Non-pigmented ciliary epithelial cell (primary cell): ENCODE measurements at places on chromosomes 3 and 15.

DNA sequence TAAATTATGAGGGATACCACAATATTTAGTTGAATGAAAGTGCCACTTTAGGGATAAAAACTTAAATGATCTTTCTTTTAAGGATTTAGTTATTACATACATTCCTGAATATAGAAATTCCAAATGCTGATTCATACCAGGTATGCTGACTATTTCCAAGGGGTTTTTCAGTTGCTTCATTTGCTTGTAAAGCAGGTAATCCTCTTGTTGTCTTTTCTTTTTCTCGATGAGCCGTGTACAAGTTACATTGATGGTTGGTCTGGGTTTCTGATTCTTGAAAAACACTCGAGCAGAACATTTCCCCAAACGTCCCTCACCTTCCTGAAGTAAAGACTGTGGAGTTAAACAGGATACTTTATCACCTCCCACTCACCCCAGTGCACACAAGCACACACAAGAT lies 21.7 kb downstream of the RARRES1 start:
- DNase-seq: no peak

- DNase-seq: no peak
Observed at GRCh38 chr3:137349557-137350348, 392.0 kb downstream of the IL20RB start.

- DNase-seq: no peak
Observed at GRCh38 chr3:32499585-32499984, 3.1 kb downstream of the CMTM6 start.

DNA sequence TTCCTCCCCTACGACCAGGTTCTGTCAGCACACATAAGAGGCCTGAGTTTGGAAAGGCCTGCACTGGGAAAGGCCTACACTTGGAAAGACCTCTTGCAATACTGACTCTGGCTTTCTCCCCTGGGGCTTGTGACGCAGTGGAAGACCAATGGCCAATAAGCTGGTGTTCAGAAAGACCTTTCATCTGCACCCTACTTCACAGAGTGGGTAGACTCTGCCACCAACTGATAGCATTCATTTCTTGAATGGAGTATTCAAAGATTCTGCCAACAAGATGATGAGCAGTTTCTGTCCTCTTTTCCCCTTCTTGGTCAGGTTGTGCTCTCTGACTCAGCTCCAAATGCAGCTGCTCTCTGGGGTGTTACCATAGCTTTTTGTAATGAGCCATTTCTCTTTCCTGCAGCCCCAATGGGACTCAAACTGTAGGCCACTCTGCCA lies 48.8 kb downstream of the TIPARP start:
- no peak for DNase-seq

DNA sequence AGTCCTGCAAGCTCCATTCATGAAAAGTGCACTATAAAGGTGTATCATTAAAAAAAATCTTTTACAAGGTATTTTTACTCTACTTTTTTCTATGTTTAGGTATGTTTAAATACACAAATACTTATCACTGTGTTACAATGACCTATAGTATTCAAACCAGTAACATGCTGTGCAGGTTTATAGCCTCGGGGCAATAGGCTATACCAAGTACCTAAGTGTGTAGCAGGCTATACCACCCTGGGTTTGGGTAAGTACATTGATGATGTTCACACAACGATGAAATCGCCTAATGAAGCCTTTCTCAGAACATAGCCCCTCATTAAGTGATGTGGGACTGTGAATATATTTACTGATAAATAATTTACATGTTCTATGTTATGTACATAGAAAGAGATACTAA lies 104.6 kb downstream of the ATP1B3 start:
- DNase-seq: no peak

DNA sequence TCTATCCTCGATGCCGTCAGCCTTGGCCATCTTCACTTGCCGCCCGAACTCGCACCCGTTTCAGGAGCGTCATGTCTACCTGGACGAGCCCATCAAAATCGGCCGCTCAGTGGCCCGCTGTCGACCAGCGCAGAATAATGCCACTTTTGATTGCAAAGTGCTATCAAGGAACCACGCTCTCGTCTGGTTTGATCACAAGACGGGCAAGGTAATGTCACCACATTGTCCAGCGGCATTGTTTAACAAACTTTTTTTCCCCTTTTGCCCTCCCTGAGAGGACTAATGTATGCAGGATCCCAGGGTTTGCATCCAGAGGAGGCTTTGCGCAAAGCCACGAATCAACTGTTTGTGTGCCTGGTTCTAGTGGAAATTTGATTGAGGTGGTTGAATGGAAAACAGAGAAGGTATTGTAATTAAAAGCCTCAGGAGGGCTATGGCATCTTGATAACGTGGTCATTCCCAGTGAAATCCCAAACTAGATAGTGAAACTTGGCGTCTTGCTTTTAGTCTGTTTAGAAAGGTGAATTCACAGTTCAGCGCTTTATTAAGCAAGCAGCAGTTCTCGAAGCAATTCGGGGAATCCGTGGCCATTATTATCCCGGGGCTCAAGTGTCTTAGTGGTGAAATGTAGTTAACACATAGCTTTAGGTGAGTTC lies 1.7 kb downstream of the SLMAP start:
- DNase-seq: no peak

- no peak for DNase-seq
Observed at GRCh38 chr15:74901612-74902063, 5.0 kb downstream of the FAM219B start.

DNA sequence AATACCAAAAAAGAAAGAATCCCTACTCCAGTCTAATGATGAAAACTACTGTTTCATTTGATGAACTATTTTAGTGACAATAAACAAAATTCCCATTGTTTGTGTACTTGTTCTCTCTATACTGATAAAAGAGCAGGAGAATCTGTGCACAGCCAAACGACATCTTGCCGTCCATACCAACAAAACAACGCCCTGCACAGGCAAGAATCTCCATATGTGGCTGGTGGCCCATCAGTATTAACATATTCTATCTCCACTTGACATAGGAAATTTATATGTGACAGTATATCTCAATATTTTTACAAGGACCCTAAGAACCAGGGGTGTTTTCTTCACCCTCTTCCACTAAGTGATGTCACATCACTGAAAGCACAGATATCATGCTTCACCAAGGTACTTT lies 279.5 kb downstream of the ULK4 start:
- no peak for DNase-seq

DNA sequence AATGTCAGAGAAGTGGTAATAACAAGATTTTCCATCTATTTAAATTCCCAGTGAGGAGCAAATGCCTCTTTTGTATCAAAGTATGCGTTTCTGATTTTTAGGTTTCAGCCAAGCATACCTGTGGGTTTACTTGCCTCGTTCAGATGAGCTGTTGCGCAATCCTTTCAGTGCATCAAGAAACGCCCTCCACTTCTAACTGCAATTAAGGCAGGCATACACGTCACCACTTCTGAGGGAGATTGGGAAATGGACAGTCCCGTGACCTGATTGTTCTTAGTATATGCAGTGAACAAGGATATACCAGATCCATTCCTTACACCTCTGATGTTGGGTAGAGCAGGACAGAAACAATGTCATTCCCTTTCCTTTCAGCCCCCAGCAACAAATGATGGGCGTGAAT lies 219.0 kb downstream of the ITPR1 start:
- DNase-seq: no peak

DNA sequence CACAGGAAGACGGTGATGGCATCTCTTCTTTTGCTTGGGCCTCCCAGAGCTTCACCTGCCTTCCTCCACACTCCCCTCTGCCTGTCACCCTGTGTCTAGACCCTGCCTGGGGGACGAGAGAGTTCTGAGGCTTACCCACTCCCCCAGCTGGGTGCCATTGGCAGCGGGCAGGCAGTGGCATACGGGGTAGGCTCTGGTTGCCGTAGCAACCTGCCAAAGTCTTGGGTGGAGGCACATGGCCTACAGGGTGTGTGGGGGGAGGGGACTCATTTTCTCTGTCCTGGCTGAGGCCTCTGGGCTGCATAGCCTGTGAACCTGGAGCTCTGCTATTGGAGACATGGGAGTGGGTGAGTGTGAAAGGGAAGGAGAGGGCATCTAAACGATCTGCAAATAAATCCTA lies 4.4 kb downstream of the INSYN1 start:
- DNase-seq: no peak

GRCh38 chr15:73001840-73002239 lies 50.4 kb upstream of the NEO1 start:
- DNase-seq: no peak

DNA sequence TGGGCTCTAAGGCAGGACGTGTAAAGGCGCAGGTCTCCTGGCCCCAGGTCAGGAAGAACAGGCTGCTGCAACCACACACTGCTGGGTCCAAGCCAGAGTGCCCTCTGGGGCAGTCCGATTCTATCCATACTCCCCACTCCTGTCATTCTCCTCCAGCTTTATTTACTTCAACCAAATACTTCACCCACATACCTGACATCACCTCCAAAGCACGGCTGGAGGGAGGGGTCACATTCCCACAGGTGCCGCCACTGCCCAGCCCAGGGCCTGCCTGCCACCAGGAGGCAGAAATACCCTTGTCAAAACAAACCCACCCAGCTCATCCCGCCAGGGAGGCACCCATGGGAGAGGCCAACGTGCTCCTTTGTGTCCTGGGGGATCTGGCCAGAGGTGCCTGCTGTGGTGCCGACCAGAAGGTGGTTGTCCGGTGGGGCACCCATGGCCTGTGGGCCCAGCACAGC lies 100.4 kb downstream of the DAPK2 start:
- DNase-seq: no peak

- DNase-seq: no peak
Observed at GRCh38 chr3:53155760-53156159, 5.2 kb upstream of the PRKCD start.

GRCh38 chr3:45817831-45818522 lies 21.6 kb upstream of the SLC6A20 start:
- peak; percentile 92 for DNase-seq

GRCh38 chr3:11631820-11632219 lies 11.9 kb downstream of the VGLL4 start:
- no peak for DNase-seq

DNA sequence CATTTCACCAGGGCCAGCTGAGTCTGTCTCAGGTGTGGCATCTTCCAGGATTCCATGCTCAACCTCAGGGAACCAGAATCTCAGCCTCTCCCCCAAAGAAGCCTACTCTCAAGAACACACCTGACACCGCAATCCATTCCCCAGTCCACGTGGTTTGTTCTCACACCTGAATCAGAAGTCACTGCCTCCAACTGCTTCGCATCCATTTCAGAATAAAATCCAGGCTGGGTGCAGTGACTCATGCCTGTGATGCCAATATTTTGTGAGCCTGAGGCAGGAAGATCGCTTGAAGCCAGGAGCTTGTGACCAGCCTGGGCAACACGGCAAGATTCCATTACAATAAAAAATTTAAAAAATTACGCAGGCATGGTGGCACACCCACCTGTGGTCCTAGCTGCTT lies 212.2 kb downstream of the FOXP1 start:
- DNase-seq: no peak

DNA sequence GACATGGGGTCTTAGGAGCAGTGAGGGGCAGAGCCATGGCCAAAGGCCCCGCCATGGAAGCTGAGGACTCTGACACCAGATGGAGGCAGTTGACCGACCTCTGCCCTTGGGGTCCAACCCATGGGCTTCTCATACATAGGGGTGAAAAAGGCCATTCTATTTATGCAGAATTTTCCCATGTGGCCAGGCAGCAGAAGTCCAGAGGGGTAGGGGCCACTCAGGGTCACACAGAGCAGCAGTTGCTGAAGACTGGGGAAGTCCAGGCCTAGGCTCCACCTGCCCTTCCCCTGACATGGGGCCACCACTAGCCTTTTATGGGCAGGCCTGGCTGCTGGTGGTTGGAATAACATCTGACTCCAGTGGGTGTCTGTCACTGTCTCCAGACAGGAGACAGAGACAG lies 6.4 kb downstream of the PRSS50 start:
- no peak for DNase-seq

DNA sequence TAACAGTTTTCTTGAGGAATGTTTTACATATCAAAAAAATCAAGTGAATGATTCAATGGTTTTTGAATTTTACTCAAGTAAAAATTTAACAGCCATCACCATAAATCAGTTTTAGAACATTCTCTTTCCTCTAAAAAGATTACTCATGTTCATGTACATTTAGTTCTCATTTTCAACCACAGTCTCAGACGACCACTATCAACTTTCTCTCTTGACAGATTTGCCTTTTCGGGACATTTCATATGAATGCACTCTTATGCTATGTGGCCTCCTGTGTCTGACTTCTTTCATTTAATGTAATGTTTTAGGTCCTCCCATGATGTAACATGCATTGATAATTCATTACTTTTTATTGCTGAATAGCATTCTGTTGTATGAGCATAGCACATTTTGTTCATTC lies 309.3 kb upstream of the PLSCR5 start:
- no peak for DNase-seq

DNA sequence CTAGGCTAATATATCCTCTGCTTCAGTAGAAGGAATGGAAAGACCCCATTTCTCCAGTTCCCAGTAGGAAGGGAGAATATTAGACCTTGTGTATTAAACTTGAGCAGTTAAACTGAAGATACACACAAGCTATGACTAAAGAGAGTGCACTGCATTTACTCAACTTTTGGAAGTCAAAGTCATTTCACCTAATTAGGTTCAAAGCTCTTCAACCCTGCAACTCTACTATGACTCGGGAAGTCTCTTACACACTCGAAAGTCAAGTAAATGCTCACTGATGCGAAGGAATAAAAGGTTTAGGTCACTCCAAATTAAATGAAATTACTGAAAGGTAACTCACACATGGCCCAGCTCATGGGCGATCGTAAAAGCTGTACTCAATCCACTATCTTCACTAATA lies 33.8 kb downstream of the ADAMTS9 start:
- DNase-seq: no peak

GRCh38 chr3:30140356-30141075 lies 465.9 kb upstream of the TGFBR2 start:
- DNase-seq: no peak

- no peak for DNase-seq
Observed at GRCh38 chr3:76134166-76134565, 348.8 kb upstream of the ZNF717 start.

DNA sequence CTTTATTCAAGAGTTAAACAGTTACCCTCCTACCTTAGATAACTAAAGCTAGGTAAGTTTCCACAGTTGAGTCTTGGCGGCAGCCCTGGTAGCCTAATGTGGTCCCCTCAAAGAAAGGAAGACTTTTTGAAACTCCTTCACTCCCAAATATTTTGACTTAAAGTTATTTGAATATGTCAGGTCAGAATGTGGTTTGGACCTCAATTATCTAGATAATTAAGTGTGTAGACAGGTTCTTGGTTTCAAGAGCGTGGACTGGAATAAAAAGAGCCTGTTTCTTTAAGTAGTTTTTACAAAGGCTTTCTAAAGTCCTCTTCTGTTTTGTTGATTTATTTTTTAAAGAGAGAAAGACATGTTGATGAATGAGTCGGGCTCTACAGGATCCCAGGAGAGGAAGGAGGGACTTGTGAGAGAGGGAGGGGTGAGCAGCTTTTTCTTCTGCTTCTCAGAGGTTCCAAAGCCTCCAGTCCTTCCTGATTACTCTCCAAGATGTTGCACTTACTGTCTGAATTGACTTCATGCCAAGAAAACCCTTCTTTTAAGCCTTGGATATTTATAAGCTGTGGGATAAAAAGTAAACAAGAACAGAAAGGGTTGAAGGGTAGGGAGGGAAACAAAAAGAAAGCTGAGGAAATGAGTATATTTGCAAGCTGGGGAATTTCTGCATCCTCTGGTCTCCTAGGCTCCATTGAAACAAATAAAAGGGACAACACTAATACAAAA lies 457.4 kb downstream of the IGSF11 start:
- DNase-seq: no peak

- DNase-seq: no peak
Observed at GRCh38 chr3:125236331-125236903, 23.9 kb upstream of the SLC12A8 start.

- peak; percentile 40 for DNase-seq
Observed at GRCh38 chr3:105906836-105907235, 38.0 kb upstream of the CBLB start.

- DNase-seq: no peak
Observed at GRCh38 chr15:47027322-47027946, 689.9 kb upstream of the SEMA6D start.
